ENCODE measurements at places on chromosomes 3 and 15.

- no peak for DNase-seq
Measured at GRCh38 chr3:73433079-73433478, 191.7 kb downstream of the PDZRN3 start.

- DNase-seq = no peak
Measured at GRCh38 chr15:78414621-78415250, 23.3 kb upstream of the IREB2 start.

- no peak for DNase-seq
Measured at GRCh38 chr3:126291537-126291936, 65.7 kb downstream of the KLF15 start.

- DNase-seq = peak; percentile 98
Measured at GRCh38 chr3:125129512-125129997, 73.8 kb upstream of the HEG1 start.

- no peak for DNase-seq
Measured at GRCh38 chr3:194840661-194841514, 155.2 kb downstream of the FAM43A start.

DNA sequence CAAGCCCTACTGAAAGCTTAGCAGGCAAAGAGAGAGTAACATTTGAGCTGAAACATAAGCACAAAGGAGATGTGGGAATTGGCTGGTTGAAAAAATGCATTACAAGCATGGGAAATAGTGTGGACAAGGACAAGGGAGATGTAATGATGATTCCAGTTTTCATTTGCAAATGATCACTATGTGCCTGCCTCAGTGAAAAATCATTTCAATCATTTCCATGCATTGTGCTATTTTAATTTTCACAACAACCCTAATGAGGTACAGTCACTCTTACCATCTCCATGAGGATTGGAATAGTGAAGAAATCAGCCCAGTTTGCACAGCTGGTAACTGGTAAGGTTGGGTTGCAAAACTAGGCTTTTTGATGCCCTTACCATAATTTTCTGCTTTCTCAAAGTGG lies 123.2 kb downstream of the ARNT2 start:
- DNase-seq = no peak

- no peak for DNase-seq
Measured at GRCh38 chr3:27345493-27345892, 23.7 kb downstream of the NEK10 start.

DNA sequence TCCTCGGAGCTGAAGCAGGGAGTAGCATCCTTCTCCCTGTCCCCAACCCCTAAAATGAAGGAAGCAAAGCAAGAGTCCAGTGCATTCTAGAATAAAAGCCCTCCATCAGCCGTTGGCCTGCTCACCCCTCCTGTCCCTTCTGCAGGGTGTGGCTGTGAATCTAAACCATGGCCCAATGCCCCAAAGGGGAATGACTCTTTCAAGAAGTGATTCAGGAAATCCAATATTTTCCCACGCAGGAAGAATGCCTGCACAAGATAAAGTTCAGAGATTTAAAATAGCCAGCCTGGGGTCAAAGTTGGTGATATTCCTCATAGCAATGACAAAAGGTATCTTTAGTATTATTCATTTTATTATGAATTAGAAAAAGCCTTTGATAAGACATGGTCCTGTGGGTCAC lies 38.5 kb downstream of the SLCO2A1 start:
- DNase-seq = no peak

GRCh38 chr15:100055821-100056220 lies 286.0 kb downstream of the ADAMTS17 start:
- no peak for DNase-seq

DNA sequence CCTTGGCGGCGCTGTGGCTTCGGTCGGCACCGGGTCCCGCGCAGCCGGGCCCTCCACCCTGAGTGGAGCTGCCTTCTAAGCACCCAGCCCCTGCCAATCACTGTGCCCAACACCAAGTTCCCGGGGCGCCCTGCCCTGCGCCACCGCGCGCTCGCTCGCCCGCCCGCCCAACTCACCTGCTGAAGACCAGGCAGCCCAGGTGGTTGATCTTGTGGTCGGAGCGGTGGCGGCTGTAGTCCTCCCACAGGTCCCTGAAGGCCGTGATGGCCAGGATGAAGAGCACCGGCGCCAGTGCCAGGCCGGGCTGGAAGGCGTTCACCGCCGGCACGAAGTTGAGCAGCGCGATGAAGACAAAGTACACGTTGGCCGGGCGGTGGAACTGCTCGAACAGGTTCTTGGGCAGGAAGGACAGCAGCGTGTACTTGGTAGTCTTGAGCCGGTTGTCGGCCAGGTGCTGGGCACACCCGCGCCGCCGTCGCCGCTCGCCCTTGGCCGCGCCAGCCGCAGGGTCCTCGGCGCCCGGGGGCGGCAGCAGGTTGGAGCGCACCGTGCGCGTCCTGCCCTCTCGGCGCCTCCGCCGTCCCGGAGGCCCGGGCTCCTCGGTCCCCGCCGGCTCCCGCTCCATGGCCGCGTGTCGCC lies 536 bp downstream of the ATP10A start:
- no peak for DNase-seq

DNA sequence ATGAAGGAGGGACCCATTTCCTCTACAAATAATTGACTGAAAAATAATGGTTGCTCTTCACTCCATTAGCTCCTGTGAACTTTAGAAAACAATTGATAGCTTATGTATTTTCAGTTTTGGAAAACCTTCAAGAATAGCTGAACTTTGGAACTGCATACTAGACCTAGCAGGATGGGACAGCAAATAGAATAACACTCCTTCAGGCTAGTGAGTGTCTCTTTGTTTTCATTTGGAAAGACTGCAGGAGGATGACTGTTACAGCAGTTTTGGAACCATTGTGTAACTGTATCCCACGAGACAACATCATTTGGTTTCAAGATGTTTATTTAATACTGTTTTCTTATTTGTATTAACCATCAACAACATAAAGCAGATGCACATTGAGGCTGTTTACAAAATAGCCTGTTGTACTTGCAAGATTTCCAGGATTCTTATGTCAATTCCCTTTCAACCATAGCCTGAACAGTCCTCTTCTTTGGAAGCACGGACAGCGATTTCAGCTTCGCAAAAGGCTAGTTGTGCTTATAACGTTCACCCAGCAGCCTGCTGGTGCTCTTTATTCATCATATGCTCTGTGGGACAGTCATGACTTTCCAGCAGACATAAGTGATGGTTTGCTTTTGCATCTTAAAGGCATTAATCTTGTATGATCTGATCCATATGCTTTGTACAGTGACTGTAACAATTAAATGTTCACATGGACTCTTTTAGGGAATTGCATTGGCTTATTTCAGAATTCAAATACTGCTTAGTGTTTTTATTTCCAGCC lies 335.5 kb downstream of the IL5RA start:
- DNase-seq = no peak

DNA sequence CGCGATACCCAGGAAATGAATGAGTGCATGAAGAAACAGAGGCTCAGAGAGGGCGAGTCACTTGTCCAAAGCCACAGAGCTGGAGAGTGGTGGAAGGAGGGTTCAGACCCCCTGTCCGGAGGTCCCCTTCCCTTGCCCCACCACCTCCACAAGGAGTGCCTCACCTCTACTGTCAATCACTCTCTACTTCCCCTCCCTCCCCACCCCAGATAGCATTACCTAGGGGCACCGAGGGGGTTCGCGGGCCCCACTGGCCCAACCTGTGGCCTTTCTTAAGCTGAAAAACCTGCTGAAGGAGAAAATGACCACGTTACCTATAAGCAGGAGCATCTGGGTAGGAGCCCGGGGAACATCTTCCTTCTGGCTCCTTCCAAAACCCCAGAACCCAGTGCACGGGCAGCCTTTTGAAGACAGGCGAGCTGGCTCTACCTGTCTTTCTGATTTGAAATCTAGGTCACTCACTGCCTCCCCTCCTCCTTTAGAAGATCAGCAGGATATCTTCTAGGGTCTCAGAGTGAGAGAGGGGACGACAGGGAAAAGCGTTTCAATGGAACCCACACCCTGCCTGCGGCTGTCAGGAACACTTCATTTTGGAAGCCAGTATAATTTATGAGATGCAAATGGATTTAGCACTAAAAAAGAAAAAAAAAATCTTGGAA lies 89.9 kb upstream of the MEF2A start:
- DNase-seq = no peak

- no peak for DNase-seq
Measured at GRCh38 chr3:194890091-194890490, 204.4 kb downstream of the FAM43A start.

DNA sequence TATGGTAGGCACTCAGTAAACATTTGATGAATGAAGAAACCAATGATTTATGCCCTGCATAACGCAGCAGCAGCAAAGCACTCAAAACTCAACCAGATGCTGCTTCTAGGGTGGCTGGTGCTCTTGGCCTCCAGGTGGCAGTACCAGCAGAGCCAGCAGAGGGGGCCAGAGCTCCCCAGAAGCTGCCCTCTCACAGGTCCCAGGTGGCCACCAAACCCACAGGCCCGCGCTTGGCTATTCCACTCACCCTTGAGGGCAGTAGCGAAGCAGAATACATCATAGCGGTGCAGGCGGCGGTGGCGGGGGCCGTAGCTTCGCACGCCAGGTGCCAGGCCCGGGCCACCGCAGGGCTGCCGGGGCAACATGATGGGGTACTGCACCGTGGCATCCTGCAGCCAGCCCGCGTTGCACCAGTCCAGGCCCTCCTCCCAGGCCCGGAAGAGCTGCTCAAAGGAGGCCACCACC lies 16.6 kb downstream of the HAPLN3 start:
- DNase-seq = no peak

DNA sequence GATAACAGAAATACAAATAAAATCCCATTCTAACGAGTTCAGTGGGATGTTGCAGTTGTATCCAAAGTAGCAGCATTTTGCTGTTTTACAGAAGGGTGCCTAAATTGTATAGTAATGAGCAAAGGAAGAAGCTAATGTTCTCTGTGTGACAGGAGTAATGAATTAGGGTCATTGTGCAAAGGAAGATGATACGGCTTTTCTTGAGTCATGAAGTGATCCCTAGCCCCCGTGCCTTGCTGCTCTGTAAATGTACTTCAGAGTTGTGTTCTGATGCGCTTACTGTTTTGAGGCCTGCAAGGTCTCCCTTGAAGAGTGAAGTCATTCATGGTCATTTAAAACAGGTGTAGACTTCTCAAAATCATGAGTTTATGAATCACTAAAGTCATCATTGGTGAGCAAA lies 37.9 kb downstream of the ATP1B3 start:
- no peak for DNase-seq

DNA sequence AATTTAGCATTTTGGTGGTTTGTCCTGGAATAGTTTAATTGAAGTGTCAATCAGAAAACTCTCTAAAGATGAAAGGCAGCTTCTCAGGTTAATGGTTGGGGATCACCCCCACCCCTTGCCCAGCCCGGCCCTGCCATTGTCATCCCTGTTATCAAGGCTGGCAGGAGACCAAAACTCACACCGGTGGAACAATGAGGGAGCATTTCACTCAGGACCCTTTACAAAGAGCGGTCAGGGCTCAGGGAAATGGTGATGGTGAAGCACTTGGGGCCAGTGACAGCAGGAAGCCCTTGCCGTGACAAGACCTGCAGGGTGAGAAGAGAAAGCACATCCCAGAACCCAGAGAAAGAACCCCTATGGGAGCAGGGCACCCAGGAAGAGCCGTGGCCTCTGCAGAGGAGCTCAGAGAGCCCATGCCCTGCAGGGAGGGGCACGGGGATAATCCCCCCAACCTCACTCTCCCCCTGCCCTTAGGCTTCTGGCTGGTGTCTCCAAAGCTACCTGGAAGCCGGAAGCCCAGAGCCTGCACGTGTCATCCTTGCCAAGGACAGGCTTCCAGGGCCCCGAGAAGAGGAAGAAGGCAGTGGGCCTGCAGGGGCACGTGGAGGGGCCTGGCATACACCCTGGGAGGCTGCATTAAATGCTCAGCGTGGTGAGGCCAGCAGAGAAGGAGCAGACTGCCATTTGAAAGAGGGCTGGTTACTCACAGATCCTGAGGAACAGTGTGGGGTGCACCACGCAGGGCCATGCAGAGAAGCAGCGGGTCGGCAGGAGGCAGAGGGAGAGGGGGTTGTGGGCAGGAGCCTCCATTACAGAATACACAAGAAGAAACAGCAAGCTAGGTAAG lies 80.6 kb upstream of the PRR20G start:
- no peak for DNase-seq

DNA sequence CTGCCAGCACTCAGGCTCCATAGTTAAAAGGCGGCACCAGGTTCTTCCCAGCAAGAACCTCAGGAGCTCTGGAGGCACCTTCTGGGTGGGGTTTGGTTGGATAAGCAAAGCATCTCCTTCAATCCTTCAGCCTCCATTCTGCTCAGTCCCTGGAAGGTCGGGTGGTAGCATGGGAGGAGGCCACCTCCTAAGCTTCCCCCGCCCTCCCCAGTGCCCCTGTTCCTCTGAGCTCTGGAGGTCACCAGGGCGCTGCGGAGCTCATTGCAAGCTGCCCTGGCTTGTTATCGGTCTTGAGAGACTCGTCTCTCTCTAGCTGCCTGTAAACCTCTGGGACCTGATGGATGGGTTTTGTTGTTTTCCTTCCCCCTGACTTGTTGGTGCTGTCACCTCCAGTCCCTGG lies 124.8 kb downstream of the RPLP1 start:
- no peak for DNase-seq

- DNase-seq = no peak
Measured at GRCh38 chr15:92883876-92884435, 16.2 kb upstream of the CHD2 start.

DNA sequence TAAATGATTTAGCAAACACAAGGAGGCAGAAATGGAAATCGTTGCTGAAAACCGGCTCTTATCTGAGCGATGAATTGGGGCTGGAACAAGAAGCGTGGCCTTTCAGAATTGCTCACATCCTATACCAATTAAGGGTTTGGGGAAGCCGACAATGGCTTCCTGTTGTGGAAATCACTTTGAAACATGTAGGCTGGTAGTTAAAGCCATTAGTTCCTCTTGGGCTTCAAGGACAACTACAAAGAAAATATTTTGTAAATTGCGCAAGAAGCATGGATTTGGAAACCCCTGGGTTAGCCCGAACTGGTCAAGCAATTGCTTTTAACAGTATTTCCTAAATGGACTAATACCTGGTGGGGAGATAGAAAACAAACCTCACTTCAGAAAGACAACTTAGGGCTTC lies 182.4 kb downstream of the ADAMTS9 start:
- DNase-seq = no peak

GRCh38 chr3:74501007-74501406 lies 113.5 kb downstream of the CNTN3 start:
- DNase-seq = no peak
